ENCODE measurements at places on chromosomes 13 and 19.

DNA sequence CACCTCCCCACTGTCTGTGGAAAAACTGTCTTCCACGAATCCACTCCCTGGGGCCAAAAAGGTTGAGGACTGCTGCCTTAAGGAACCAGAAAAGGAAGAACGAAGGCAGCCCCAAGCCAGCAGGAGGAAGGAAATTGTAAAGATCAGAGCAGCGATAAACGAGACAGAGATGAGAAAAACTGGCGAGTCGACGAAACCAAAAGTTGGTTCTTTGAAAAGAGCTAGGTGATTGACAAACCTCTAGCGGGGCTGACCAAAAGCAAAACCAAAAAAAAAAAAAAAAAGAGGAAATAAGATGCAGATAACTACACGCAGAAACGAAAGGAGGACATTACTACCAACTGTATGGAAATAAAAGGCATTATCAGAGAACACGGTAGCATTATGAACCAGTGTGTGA, 76.9 kb downstream of the GADD45B start:
- no peak for DNase-seq

- DNase-seq: no peak
Observed at GRCh38 chr13:72521940-72522661, 205.3 kb downstream of the MZT1 start.

DNA sequence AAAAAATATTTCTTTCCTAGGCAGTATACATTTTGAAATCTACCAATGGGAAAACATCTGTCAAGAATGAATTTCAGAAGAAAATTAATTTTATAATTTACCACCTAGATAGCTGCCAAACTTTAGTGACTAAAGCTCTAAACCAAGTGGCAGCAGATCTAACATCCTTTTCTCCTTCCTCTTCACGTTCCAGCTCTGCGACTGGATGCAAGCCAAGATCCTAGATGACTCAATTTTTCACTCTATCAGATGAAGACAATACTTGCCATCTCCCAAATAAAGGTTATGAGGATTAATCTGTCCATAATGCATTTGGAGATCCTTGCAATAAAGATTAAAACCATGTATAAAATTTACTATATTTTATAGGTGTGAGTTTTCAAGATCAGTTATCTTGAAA, 66.7 kb upstream of the MIR17HG start:
- DNase-seq: no peak

DNA sequence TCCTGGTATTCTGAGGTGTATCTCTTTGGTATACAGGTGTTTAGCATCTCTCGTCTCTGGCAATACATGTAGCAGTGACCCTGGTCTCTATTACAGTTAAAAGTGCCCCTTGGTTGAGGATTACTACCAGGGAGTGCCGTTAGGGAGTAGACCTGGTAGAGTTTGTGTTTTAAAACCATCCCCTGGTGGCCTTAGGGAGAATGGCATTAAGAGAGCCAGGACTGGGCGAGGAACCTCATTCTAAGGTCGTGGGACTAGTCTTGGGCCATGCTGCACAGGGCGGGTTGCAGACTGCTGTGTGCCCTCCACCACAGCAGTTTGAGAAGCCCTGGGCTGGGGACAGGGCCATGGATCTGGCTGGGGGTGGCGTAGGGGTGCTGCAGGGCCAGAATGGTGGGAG, 35.0 kb downstream of the B3GLCT start:
- no peak for DNase-seq
